NCI-H1694 (cell line): ENCODE measurements at places on chromosomes 16 and 17.

- no peak for DNase-seq
Observed at GRCh38 chr17:8019665-8020650, 17.5 kb downstream of the GUCY2D start.

- DNase-seq: no peak
Observed at GRCh38 chr16:67311607-67312488, 14.7 kb downstream of the KCTD19 start.

- DNase-seq: no peak
Observed at GRCh38 chr16:85068746-85069145, 41.2 kb downstream of the KIAA0513 start.

- DNase-seq: no peak
Observed at GRCh38 chr16:67844497-67844896, 2.2 kb upstream of the NUTF2 start.

GRCh38 chr16:28534542-28535373, 4.0 kb downstream of the NUPR1 start:
- DNase-seq: no peak

GRCh38 chr17:78271419-78272170, 40.2 kb downstream of the TMEM235 start:
- no peak for DNase-seq

- no peak for DNase-seq
Observed at GRCh38 chr17:29927546-29927945, 2.5 kb downstream of the SSH2 start.

GRCh38 chr17:46274238-46274637, 20.7 kb upstream of the LRRC37A start:
- no peak for DNase-seq

- DNase-seq: no peak
Observed at GRCh38 chr17:8465759-8466158, 30.1 kb downstream of the NDEL1 start.

GRCh38 chr17:54736573-54736972, 164.1 kb upstream of the TOM1L1 start:
- DNase-seq: no peak

DNA sequence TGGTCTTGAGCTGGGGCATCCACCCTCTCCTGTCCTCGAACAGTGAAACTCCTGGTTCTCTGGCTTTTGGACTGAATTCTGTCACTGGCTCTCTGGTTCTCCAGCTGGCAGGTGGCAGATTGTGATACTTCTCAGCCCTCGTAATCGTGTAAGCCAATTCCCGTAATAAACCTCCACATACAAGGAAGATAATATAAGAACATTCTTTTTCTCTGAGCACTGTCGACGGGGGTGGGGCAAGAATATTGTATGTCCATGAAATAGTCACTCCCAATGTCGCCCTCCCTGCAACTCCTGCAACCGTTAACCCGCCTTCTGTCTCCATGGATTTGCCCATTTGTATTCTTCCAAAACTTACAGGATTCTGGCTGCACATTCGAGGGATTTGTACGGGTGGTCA, 39.2 kb upstream of the RPH3AL start:
- no peak for DNase-seq

DNA sequence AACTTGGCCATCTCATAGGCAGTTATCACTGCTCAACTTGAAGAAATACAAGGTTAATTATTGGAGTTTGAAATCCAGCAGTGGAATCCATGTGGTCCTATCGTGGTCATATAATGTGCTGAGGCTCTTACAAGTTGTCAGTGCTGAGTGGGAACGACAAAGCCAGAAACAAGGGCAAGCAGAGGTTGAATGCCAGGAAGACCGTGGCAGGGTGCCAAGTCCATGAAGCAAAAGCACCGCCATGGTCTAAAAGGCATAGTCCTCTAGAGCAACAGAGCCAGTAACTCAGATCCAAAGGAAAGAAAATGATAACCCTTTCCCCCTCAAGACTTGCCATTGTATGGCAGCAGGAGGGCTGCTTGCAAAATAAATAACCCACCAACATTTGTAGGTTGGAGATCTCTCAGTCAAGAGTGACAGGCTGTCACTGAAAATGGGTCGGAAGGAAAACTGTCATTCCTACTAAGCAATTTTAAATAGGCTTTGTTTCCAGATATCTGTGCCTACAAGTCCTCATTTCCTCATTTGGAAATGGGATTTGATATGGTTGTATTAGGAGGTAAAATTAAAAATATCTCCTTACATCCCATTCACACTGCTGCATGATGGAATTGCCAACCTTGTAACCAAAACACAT, 36.4 kb upstream of the HSBP1 start:
- DNase-seq: no peak

- no peak for DNase-seq
Observed at GRCh38 chr16:84964386-84965128, 46.8 kb downstream of the ZDHHC7 start.

- DNase-seq: no peak
Observed at GRCh38 chr17:40750391-40750790, 4.7 kb downstream of the KRT25 start.

GRCh38 chr17:44350733-44351226, 5.7 kb downstream of the GRN start:
- peak; percentile 76 for DNase-seq

- no peak for DNase-seq
Observed at GRCh38 chr16:10957771-10958482, 13.6 kb downstream of the CLEC16A start.

- DNase-seq: no peak
Observed at GRCh38 chr16:19114359-19115147, 789 bp downstream of the ITPRIPL2 start.

- DNase-seq: peak; percentile 16
Observed at GRCh38 chr17:15502369-15503112, 35.1 kb upstream of the CDRT4 start.

DNA sequence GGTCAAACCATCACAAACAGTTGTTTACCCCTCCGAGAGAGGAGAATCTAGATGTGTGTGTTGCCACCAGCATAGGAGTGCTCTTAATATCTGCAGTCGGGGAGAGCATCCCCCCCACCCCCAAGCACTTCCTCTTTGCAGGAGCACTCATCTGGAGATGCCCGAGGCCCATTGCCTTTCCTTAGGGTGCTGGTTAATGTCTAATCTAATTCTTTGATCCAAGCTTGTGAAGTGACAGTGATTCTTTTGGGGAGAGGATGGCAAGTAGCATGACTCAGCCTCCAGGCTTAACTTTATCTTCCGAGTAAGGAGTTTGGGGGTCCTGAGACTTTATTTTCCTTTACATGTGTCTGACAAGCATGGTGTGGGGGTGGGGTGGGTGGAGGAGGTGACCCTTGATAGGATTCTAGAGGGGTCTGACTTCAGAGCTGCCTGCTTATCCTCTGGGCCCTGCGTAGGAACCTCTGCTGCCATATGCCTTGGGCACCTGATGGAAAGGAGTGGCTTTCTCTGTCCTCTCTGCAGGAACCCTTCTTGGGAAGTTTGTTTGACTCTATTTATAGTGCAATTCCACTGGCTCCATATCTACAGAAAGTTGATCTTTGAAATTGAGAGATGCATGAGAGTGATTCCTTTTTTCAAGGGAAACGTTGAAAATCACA, 207.1 kb downstream of the SPECC1 start:
- DNase-seq: no peak

GRCh38 chr17:13525876-13526275, 75.9 kb downstream of the HS3ST3A1 start:
- DNase-seq: no peak

GRCh38 chr16:68707340-68708152, 29.5 kb upstream of the CDH1 start:
- no peak for DNase-seq

- no peak for DNase-seq
Observed at GRCh38 chr17:43931062-43931571, 11.2 kb downstream of the PPY start.

DNA sequence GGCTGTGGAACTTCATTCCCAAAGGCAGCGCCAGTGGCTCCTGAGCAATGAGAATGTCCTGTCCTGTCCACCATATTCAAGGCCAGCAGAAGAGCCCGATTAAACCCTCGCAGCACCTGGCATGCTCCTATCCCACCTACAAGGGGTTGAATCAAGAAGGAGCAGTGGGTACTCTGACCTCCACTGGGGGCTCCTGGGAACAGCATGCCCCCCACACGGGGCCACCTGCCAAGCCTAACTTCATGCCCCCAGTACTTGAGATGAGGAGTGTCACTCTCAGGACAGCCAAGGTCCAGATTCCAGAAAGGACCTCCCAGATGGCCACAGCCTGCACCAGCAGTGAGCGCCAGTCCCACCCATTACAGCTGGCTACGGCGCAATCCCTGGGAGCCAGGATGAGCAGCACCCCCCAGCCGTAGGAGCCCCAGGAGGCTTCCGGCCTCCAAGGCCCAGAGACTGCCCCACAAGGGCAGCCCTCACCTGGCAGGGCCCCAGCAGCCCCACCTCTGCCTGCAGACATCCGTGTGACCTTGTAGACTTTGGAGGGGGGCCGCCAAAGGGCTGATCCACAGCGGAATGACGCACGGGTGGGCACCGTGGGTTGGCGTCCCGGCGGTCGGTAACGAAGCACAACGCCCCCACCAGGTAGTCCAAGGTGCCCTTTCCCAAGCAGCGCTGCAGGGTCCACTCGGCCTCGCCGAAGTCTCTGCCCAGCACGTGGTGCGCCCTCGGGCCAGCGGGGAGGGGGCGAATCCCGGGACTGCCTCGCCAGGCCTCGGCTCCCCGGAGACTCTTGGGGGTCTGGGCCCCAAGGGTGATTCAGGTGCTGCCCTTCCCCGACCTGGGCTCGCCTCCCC, 1.0 kb upstream of the MPDU1 start:
- DNase-seq: no peak

DNA sequence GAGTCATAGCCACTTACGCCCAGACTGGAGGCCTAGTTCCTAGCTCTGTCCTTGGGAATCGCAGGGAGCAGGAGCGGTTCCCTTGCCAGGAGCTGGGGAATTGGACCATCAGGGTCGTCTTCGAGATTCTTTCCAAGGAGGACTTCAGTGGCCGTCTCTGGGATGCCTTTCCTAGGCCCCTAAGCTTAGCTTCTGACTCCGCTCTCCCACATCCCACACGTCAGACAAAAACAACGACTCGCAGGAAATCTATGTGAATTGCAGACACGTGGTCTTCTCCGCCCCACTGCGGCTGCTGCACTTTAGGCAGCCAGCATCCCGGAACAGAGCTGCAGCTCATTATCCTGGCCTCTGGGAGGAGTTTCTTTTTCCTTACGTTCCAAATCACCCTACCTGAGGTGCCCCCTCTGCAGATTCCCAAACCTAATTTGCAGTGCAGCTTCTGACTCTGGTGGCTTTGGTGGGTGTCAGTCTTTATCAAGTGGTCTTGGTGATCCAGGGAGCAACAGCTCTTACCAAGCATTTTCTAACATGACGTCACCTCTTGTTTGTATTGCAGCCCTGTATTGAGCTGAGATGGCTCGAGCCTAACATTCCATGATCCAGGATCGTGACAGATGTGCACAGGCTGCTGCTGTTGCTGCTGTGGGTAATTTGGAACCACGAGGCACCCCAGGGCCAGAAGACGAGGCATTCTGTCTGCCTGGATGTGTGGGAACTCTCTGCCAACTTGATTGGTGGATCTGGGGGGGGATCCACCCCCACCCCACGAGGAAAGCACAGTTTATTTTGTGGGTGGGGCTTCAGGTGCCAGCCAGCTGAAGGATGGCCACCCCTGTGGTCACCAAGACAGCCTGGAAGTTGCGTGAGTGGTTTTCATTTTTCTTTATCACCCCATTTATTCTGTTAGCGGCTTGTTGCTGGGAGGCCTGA, 1.1 kb downstream of the KATNB1 start:
- DNase-seq: peak; percentile 40

DNA sequence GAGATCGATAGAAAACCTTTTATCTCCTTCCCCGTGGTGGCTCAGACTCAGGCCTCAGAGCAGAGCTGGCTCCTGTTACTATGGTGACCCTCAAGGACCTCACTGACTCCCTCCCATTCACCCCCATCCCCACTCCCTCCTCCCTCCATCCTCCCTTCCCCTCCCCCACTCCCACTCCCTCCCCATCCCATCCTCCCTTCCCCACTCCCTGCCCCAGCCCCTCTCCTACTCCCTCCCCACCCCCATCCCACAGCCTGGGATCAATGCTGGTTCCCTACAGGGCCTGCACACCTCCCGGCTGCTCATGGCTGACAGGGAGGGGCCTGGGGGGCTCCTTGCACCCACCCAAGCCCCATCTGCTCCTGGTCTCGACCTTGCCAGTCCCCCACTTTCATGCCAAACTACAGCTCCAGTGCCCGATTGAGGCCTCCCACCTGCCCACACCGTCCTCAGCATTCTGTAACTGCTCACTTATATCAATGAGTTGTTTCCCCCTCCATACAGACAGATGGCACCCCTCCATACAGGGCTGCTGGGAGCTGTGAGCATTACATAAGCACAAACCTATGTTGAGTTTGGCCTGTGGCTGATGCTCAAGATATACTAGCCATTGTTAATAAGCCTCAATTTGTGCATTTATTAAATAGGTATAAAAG, 11.6 kb upstream of the RAI1 start:
- peak; percentile 67 for DNase-seq

GRCh38 chr17:50841949-50842354, 6.6 kb downstream of the WFIKKN2 start:
- DNase-seq: peak; percentile 83

DNA sequence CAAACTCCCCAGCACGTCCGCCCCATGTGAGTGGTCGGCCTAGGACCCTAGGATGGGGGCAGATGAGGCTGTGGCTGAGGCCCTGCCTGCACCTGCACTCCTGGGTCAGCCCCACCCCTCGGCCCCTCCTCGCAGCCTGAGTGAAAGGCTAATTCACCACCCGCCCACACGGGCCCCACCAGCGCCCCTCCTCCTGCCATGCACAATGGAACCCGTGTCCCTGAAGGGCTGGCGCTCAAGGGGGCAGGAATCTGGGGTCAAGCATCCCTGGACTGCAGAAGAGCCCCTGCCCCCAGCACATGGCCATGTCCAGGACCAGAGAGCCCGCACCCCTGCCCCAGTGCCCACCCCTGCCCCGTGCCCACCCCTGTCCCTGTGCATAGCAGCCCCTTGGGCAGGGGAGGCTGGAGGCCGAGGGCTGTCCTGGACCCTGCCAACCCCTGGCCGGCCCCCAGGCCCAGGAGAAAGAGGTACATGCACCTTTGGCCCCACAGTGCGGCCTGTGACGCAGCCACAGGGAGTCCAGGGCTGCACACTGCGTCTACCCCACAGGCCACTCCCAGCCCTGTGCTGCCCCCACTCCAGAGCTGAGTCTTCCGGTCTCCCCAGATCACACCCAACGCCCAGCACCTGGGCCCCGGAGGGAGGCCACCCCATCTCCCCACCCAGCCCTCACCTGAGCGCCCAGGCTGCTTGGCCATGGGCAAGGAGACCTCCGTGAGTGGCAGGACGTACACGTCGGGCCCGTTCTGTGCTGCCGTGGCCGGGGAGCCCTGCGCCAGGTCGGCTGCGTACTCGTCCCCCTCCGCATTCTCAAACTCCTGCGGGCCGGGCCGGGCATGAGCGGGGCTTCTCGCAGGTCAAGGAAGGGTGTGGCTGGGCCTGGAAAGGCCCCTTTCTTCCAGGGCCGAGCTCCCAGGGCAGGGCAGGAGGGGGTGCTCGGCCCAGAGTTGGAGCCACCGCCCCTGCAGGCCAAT, 34.6 kb upstream of the PVALEF start:
- DNase-seq: no peak

DNA sequence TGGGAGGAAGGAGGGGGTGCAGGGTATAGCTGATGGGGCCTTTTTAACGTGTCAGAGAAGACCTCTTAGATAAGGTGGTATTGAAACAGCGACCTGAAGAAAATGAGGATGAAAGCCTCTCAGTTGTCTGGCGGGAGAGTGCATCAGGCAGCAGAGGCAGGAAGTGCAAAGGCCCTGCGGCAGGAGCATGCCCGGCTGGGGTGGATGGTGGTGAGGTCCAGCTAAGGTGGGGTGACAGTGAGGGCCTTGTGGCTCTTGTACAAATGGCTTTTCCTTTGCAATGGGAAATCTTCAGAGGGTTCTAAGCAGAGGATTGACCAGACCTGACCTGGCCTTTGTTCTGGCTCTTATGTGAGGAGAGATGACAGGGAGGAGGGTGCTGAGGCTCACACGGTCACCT, 11.4 kb downstream of the MMP15 start:
- DNase-seq: no peak
